ENCODE measurements at places on chromosomes 4 and X.

- DNase-seq: no peak
These were observed 15.3 kb upstream of the BEND4 start for GRCh38 chr4:42167709-42168108.

DNA sequence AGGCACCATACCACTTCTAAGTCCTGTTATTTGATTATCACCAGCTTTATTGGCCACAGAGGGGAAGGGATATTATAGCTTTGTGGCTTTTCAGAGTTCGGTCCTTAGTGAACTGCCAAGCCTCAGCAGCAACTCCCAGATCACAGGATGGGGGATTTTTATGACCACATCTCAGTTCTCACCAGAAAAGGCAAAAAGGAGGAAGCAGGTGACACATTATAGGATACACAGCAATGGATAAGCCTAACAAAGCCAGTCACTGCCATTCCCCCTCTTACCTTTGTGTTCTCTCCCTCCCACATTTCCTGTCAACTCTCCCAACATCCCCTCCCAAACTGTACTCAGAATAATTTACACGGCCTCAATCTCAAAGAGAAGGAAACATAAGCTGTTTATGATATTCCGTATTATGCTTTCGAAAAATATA, 142.8 kb downstream of the MGST2 start:
- DNase-seq: no peak

- DNase-seq: no peak
These were observed 64.9 kb downstream of the KLHL4 start for GRCh38 chrX:87582453-87582852.

DNA sequence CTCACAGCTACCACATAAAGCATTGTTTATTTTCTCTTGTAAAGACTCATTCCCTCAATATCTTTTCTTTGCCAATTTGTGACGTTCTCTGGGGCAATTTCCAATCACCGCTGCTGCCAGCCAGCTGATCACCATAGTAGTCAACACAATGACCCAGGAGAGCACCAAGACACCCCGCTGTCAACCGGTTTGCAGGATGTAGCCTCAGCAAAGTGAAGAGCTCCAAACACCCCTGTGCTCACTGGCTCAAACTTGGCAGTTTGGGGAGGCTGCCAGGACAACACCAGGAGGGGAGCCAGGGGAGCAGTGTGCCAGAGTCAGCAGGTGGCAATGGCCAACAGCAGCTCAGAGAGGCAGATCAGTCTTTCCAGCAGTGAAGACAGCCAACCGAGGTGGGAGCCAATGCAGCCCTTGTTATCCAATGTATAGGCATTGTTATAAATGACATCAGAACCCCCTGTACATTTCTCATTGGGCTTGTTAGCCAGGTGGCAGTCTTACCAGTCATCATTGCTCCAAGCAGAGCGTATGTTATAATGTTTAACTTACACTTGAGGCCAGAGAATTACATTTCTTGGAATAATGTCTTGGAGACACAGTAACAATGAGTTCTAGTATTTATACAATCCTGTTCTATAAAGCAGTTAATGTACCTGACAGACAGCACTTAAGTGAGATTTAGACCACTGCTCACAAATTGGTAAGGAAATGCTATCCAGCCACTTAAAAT, 274.9 kb upstream of the GK2 start:
- DNase-seq: no peak

- no peak for DNase-seq
These were observed 183.4 kb upstream of the MAP3K15 start for GRCh38 chrX:19698691-19699090.

- DNase-seq: no peak
These were observed 2185.1 kb upstream of the TENM3 start for GRCh38 chr4:180057891-180058671.

Measured in activated CD8-positive, alpha-beta memory T cell treated with anti-CD3 and anti-CD28 coated beads, Interleukin-2, amount 50 U/mL, for 4 hours (primary cell).